Renal cortical epithelial cell (primary cell): ENCODE measurements at places on chromosomes 1 and 21.
A peak's percentile ranks its signal among the peaks of the same experiment; 100 is the strongest.

DNA sequence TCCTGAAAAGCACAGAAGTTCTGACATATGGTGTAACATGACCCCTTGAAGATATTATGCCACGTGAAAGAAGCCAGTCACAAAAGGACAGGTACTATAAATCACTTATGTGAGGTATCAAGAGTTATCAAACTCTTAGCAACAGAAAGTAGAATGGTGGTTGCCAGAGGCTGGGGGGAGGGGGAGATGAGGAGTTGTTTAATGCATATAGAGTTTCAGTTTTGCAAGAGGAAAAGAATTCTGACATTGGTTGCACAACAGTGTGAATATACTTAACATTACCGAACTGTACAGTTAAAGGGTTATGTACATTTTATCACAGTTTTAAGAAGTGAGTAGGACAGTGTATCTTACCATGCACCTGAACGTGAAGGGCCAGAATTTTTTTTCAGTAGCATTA is 80.0 kb downstream of the USP25 start:
- peak; percentile 6 for DNase-seq

- DNase-seq = no peak
These were observed 22.4 kb upstream of the RBBP5 start for GRCh38 chr1:205144046-205144720.

DNA sequence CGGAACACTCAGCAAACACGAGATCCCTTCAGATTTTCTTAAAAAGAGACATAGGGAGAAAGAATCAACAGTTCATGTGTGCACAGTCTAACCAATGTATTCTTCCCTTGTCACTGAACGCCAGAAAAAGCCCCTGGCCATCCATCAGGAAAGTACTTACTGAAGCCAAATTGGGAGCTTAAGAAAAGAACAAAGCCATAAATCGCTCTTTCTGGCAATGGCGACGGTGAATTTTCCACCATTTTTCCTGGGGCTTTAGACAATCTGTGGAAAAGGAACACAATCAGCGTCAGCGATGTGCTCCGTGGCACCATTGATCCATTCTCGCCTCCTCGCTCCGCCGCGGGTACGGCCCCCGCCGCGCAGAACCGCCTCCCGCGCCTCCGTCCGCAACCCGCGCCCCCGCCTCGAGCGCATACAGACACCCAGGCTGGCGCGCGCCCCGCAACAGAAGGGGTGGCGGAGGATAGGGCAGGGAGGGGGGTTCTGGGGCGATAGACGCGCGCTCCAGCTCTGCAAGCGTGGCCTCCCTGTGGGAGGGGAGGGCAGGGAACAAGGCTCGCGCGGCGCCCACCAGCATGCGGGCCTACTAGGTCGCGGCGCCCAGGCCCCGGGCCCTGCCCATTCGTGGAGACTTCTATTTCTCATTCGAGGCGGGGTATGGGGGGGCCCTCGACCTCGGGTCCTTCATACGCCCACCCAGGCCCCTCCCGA is 440 bp downstream of the PIGP start:
- DNase-seq = peak; percentile 54

GRCh38 chr1:43518935-43519686 is 11.6 kb upstream of the PTPRF start:
- DNase-seq = no peak

- peak; percentile 48 for DNase-seq
These were observed 189.6 kb upstream of the PTGFR start for GRCh38 chr1:78301141-78301540.

DNA sequence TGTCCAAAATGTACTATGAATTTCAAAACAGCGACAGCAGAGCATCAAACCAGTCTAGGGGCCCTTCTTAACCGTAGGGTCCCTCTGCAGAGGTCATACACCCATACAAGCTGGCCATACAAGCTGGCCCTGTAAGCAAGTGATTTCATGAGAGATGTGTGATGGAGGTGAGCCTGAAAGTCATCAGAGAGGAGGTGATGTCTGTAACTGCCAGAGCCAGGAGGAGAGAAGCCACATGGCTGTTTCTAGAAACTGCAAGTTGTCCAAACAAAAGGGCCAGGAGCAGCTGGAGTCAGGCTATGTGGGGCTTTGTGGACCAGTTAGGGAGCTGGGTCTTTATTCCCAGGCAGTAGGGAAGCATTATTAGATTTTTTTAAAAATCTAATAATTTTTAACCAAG is 14.8 kb upstream of the SERINC2 start:
- DNase-seq = no peak

DNA sequence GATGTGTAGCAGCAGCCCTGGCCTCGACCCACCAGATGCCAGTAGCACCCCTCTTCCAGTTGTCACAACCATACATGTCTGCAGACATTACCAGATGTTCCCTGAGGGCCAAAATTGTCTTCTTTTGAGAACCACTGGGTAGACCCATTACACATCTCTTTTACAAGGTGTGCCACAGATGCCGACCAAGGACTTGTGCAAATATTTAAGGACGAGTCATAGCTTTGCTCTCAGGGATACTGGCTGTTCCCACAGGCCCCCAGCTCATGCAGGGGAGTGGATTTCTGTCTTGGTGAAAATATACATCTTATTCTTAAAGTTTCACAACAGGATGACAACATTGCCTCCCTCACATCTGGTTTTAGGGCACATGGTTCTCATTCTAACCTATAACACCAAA is 59.4 kb upstream of the ZBTB18 start:
- no peak for DNase-seq

DNA sequence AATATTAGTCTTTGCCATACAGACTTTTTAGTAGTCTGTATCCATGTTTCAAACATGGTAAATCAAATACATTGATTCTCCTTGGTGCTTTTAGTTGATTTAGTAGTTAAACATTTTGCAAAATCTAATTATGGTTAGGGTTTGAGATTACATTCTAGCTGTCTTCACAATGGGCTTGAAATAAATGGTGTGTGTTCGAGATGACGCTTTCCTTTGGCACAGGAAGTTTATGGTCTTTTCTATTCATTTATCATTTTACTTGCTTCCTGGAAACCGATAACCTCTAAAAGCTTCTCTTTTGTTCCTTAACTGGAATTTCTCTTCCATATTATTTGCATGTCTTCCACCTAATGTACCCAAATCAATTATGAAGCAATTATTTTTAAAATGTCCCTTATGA is 38.4 kb downstream of the ZP4 start:
- DNase-seq = no peak

GRCh38 chr1:241269116-241269515 is 87.9 kb downstream of the RGS7 start:
- no peak for DNase-seq

DNA sequence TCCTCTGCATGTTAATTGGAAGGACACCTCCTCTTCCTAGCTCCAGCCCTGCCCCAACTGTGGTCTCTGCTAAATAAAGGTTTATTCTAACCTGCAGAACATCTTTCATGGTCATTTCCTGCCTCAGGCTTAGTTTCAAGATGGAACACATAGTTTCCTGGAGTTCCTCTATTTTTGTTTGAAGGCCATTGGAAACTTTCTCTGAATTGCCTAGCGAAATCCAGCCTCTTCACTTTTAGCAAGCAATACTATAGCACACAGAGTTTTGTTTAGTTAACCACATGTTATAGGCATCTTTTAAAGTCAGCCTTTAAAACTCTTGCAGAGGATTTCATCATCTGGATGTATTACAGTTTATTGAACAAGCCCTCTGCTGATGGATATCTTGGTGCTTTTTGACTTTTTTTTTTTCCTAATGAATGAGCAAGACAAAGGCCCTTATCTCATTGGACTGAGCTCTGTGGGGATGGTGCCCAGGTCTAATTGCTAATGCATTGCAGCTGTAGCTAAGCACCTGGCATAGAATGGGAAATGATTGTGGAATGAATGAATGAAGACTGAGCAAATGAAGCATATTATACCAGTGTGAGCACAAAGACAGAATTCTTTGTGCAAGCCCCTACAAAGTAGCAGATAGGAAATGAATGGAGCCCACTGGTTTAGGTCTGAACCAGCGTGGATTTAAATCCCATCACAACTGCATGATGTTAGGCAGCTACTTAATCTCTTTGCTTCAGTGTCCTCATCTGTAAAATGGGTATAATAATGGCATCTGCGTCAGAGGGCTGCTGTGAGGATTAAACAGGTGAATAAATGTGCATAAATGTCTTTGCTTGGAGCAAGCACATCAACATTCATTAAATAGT is 641 bp upstream of the CFAP107 start:
- no peak for DNase-seq

GRCh38 chr1:240804475-240804874 is 192.5 kb upstream of the GREM2 start:
- DNase-seq = no peak

DNA sequence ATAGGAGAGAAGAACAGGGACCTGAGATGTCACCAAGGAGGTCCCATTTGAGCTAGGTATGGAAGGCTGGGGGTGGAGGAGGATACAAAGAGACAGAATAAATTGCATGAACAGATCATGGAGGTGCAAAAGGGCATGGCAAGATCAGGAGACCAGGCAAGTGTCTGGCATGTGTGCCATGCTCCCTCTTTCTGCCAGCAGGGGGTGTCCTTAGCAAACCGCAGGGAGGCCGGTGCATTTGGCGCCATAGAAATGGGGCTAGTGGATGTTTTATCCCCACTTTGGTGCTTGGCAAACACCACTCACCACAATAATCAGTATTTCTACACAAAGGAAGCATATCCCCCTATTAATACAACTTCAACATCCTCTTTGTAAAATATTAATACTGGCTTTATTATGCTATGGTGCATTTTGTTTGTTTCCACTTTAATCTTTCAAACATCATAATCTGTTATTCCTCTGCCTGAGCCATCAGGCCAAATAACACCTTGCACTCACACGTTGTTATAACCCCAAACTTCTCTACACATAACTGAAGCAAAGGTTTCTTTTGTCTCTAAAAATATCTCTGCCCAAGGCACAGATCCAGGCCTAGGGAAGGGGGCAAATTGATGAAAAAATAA is 25.9 kb downstream of the S100A6 start:
- DNase-seq = no peak

DNA sequence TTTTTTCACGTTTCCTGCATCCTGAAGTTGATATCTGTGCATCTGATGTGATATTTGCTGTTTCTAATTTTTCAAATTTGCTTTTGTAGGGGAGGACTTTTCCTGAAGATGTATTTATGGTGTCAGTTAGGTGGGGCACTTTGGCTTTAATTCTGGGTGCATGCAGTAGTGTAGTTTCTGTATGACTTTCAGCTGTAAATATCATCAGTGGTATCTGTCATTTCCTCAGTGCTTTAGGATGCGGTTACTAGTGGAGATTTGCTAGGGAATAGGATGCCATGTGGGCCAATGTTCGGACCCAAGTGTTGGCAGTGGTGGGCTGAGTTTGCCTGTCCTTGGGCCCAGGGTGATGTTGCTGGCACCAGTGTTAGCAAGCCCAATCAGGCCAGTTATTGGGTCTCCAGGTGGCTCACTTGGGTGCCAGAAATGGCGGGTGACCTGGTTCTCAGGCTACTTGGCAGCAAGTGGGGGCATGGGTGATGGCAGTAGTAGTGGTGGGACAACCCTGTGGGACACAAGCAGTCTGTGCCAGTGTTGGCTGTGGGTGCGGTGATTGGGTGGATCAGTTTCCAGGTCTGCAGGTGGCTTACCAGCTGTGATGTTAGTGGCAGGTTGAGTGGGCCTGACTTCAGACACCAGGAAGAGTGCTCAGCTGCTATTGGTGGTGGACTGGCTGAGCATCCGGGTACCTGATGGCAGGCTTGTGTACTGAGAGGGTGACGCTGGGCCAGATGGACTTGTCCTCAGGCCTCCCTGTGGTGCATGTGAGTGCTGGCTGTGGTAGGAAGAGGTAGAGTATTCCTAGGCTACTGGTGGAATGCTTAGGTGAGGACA is 24.4 kb downstream of the CD55 start:
- DNase-seq = no peak
